ENCODE measurements at places on chromosomes 2 and 18.

- DNase-seq: peak; percentile 71
Measured at GRCh38 chr18:63162271-63163014, 157.1 kb downstream of the BCL2 start.

GRCh38 chr2:226467221-226467620 lies 332.4 kb downstream of the IRS1 start:
- no peak for DNase-seq

DNA sequence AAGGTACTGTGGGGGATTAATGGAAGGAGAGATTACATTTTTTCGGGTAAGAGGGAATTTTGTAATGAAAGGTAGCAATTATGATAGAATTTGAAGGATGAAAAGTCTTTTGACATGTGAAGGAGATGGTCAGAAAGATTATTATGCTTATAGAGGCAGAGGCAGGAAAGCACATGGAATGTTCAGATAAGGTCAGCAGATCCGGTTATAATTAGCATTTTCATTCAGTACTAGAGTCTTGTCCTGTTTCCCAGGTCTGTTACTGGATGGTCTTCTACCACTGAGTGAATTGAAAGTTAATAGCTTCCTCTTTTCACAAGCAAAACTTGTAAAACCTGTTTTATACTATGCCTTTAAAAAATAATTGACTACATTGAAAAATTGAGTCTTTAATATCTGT lies 116.9 kb downstream of the PHLPP1 start:
- no peak for DNase-seq

DNA sequence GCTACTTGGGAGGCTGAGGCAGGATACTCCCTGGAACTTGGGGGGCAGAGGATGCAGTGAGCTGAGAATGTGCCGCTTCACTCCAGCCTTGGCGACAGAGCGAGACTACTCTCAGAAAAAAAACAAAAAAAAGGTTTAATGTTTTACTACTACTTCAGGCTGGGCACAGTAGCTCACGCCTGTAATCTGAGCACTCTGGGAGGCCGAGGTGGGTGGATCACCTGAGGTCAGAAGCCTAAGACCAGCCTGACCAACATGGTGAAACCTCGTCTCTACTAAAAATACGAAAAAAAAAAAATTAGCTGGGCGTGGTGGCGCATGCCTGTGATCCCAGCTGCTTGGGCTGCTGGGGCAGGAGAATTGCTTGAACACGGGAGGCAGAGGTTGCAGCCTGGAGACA lies 75.7 kb upstream of the ATIC start:
- DNase-seq: no peak

GRCh38 chr2:82748653-82749052 lies 1710.4 kb downstream of the SUCLG1 start:
- DNase-seq: no peak

- DNase-seq: no peak
Measured at GRCh38 chr2:142484111-142484510, 353.3 kb upstream of the LRP1B start.

DNA sequence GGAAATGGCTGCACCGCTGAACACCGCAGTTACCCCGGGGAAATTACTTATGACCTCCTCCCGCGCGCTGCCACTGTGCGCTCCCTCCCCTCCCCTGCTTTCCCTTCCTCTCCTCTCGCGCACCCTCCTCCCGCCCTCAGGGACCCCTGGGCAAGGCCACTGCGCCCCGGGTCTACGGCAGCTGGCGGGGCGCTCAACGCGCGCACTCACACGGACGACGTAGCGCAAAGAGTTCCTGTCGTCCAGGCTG lies 7.9 kb downstream of the ALPP start:
- DNase-seq: no peak

DNA sequence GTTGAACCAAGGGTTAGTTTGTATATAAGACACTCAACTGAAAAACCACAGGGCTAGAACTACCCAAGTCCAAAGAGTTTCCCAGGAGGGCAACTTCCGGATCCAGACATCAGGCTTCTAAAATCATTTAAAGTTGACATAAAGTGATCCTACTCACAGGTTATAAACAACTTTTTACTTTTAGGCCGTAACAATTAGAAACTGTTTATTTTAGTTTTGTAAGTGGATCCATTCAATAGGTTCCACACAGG lies 454.6 kb downstream of the MEIS1 start:
- no peak for DNase-seq

DNA sequence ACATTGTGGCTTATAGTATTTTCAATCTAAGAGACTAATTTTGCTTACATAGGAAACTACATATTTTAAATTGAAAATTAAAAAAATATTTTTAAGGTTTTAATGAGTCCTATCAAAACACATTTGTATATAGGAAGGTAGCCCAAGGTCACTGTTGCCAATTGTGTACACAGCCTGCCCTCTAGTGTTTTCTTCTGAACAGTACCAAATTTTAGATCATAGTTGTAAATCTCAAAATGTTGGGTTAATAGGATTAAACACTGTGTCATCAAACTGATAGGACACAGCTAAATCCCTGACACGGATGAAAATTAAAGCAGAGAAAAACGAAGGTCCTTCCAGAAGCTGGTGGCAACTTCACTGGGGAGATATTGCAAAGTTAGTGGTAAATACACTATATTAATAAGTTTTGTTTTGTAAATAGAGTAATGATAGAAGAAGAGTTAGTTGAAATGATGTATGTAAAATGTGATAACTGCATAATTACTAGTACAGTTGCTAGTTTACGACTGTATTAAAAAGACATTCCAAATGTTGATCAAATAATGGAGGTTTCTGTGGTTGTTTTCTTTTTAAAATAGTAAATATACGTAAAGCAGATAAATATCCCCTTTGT lies 19.7 kb downstream of the CLUL1 start:
- peak; percentile 73 for DNase-seq

- DNase-seq: no peak
Measured at GRCh38 chr18:74348581-74348980, 32.9 kb downstream of the C18orf63 start.

GRCh38 chr2:8234757-8235374 lies 447.0 kb upstream of the ID2 start:
- DNase-seq: no peak

GRCh38 chr2:55441280-55441892 lies 21.7 kb upstream of the CCDC88A start:
- no peak for DNase-seq

- no peak for DNase-seq
Measured at GRCh38 chr2:47014564-47015051, 99.0 kb upstream of the MCFD2 start.

DNA sequence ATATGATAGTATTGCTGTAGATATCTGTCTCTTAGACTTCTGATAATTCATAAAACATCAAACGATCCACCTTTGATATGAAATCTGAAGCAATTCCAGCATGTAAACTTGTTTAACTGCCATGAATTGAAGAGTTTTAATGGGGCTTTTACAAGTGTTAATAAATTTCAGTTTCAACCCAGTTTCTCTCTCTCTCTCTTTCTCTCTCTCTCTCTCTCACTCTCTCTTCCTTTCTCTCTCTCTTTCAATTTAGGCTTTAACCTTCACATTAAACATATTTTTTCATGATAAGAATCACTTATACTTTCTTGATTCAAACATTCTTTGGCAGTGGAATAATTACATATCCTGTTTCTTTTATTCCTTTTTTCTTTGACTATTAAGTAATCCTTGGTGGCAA lies 296.1 kb downstream of the EPHA4 start:
- no peak for DNase-seq

- peak; percentile 76 for DNase-seq
Measured at GRCh38 chr2:12493031-12493513, 223.7 kb upstream of the TRIB2 start.

GRCh38 chr2:199624958-199625357 lies 167.2 kb upstream of the SATB2 start:
- DNase-seq: no peak

DNA sequence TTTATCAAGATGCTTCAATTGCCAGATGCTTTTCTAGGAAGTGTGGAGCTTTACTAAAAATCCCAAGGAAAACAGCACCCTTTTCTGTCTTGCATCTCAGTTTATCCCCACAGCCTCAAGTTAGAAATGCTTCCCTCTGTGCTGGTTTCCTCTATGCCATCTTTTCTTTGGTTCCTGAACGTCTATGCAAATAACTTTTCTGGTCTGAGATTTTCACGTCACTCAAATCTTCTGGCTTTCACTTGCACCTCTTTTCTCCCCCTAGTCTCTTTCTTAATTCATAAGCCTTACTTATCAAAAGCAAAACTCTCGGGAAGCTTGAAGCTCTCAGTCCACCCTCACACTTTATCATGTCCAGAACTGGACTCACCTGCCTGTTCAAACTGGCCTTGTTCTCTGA lies 33.9 kb downstream of the ARHGAP25 start:
- DNase-seq: no peak

GRCh38 chr2:73293534-73294171 lies at the start of gene EGR4:
TSS of gene EGR4 (minus strand) at chr2:73293548. CDS start at chr2:73293317, 231 bp downstream.
- DNase-seq: peak; percentile 68

All from fibroblast of mammary gland (primary cell).